Stimulated activated CD8-positive, alpha-beta memory T cell treated with anti-CD3 and anti-CD28 coated beads, Interleukin-2, amount 100 ng/mL, for 1 hour (primary cell): ENCODE measurements at places on chromosomes 4 and X.
A peak's percentile ranks its signal among the peaks of the same experiment; 100 is the strongest.

DNA sequence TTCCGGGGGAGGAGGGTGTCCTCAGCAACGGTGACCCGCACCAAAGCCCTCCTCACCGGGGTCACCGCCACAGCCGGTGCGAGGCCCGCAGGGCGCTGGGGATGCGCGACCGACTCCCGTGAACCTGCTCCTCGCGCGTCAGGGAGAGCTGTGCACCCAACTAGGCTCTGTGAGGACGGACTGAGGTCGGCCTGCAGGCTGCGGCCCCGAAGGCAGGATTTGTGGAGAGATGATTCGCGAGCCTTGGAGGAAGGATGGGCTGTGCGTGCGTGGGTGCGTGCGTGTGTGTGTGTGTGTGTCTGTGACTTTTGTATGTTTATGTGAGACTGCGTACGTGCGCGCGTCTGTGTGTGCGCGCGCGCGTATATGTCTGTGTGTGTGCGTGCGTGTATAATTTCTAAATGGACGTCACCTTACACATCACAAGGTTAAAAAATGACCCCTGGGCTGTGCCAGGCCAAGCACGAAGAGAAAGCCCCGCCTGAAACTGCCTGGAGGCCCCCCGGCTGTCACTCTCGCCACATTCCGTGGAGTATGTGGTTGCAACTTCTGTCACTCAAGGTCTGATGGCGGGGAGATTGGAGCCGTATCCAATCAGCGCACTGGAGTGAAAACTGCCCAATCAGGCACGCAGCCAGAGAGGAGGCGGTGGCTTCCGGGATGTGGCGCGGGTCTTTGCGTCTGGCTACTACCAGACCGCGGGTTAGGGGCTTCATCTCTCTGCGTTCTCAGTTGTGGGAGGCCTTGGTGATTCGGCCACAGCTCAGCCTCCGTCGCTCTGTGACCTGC is at the start of gene ZNF141:
Gene ZNF141, plus strand, starts transcription at position 672 of the 789 bp plus-strand sequence. CDS start 170 bp downstream, outside the sequence.
- DNase-seq, result peak; percentile 78

DNA sequence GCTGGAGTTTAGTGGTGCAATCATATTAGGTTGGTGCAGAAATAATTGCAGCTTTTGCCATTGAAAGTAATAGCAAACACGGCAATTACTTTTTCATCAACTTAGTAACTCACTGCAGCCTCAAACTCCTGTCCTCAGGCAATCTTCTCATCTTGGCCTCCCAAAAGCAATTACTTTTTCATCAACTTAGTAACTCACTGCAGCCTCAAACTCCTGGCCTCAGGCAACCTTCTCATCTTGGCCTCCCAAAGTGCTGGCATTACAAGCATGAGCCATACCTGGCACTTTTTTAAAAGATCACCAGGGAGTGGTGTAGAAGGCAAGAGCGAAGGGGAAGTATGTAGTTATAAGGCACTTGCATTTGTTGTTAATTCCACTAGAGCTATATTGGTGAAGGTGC is 491.1 kb upstream of the ADGRL3 start:
- DNase-seq, result no peak

GRCh38 chrX:104282166-104282725 is 27.5 kb upstream of the ESX1 start:
- DNase-seq, result no peak

GRCh38 chrX:85994228-85994627 is 53.1 kb downstream of the CHM start:
- no peak for DNase-seq

GRCh38 chr4:155566354-155566753 is 100.3 kb upstream of the GUCY1A1 start:
- no peak for DNase-seq

DNA sequence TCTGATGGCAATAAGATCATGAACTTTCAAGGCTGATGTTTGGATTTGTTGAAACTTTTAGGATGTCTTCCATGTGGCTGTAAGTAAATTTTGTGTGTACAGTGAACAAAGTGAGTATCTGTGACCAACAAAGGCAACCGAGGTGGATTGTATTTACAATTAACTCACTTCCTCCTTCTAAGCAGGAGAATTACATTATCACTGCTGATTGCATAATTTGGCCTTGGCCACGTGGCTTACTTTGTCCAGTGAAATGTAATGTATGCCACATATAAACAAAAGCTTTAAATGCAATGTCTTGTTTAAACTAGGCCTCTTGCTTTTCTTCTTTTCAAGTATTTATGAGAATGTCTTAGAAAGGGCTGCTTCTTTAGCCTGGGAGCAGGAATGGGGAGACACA is 66.3 kb upstream of the MAD2L1 start:
- DNase-seq, result no peak

GRCh38 chrX:115378471-115378870 is 89.0 kb downstream of the LUZP4 start:
- DNase-seq, result no peak

DNA sequence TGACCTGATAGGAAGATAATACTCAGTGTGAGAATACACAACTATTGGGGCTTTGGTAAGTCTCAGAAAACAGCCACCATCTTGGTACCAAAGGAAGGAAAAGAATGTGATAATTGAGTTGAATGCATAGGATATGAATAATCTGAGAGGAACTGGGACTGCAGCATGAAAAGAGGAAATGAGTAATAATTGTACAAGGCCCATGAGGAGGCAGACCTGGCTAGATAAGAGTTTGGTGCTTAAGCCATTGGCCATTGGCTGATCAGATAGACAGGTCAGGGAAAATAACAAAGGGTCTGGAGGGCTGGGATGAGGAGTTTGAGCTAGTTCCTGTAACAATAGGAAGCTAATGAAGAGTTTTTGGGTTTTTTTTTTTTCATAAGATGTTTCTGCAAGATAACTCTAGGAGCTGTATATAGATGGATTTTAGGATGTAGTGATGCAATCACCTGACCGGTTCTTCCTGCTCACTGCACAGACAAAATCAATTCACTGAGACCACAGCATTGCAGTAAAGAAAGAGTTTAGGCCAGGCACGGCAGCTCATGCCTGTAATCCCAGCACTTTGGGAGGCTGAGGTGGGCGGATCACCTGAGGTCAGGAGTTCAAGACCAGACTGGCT is 5.3 kb upstream of the TRMT2B start:
- no peak for DNase-seq

- no peak for DNase-seq
Measured at GRCh38 chr4:122963216-122963615, 40.8 kb upstream of the NUDT6 start.

DNA sequence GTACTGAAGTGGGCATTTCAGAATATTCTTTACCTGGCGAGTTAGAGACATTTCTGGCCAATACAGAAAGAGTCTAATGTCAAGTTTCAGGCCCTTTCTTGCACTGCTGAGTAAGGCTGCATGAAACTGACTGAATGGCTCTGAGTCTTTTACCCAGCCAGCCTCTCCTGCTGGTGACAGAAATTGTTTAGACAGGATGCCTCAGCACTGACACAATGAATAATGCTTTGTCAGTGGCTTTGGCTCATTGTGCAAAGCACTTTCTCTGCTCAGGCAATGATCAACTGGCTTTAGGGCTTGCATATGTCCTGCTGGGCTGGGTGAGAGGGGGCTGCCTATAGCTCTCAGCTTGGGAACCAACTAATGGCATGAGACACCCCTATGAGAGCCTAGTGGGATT is 45.5 kb downstream of the CLNK start:
- DNase-seq, result no peak

- DNase-seq, result no peak
Measured at GRCh38 chrX:53395605-53396298, 26.7 kb downstream of the SMC1A start.

DNA sequence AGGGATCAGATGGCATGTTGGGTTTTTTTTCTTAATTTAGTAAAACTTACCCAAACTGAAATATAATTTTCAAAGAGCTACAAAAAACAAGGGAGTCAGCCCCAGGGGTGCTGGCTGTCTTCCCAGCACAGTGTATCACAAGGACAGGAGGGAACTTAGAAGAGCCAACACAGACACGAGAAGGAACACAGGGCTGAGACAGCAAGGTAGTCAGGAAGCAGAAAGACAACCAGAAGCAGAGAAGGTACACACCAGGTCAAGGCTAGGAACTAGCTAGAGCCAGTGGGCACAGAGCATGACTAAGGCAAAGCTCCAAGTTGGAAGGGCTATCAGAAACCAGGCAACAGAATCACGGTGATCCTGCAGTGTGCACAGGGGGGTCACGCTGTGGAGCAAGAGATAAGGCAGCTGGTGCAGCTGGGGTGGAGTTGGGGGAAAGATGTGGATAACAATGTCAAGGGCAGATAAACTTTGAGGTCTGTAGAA is 168.7 kb downstream of the NR3C2 start:
- no peak for DNase-seq

DNA sequence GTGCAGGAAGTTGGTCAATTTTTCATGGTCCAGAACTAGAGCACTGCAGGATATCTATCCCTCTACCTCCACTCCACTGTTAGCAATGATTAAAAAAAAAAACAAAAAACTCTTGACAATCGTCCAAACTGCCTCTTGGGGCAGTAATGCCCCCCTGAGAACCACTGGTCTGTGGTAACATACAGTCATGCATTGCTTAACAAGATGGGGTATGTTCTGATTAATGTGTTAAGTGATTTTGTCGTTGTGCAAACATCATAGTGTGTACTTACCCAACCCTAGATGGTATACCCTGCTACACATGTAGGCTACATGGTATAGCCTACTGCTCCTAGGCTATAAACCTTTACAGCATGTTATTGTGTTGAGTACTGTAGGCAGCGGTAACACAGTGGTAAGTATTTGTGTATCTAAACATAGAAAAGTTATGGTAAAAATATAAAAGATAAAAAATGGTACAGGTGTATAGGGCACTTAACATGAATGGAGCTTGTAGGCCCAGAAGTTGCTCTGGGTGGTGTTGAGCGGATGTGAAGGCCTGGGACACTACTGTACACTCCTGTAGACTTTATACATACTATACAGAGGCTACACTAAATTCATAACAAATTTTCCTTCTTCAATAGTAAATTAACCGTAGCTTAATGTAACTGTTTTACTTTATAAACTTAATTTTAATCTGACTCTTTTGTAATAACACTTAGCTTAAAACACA is 34.1 kb downstream of the ART3 start:
- no peak for DNase-seq

DNA sequence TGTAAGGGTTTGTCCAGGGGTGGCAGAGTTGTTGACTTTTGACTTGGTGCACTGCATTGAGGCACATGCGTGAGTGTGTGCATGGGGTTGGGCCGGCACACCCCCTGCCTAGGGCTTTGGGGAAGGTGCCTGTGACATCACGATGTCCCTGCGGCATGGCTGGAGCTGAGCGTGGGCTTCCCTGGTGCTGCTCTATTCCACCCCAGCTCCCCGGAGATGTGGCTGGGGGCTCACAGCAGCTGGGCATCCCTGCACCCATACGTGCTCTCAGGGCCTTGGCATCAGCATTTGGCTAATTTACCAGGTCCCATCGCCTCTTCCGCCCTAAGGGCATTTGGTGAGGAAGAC is 5.7 kb downstream of the PSAPL1 start:
- DNase-seq, result no peak

DNA sequence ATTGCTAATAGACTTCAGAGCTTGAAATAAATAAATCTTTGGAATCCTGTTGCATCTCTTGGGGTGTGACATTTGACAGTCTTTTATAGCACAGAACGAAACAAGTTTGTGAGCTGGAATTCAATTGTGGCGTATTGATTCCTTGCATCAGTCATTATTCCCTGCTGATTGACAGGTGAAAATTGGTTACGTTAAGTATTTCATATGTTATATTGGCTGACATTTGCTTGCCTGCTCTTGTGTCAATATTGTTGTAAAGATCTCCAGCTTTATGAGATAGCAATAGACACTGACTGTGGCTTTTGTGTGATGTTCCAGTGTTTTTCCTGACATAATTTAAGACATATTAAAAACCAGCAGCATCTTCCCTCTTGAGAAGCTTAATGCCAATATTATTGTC is 644.4 kb upstream of the FAM241A start:
- DNase-seq, result no peak

DNA sequence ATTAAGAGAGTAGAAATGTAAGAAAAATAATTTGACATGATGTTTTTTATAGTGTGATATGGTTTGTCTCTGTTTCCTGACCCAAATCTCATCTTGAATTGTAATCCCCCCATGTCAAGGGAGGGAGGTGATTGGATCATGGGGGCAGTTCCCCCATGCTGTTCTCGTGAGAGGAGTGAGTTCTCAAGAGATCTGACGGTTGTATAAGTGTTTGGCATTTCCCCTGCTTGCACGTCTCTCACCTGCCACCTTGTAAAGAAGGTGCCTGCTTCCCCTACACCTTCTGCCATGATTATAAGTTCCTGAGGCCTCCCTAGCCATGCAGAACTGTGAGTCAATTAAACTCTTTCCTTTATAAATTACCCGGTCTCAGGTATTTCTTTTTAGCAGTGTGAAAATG is 34.8 kb upstream of the EXOC1L start:
- DNase-seq, result no peak

DNA sequence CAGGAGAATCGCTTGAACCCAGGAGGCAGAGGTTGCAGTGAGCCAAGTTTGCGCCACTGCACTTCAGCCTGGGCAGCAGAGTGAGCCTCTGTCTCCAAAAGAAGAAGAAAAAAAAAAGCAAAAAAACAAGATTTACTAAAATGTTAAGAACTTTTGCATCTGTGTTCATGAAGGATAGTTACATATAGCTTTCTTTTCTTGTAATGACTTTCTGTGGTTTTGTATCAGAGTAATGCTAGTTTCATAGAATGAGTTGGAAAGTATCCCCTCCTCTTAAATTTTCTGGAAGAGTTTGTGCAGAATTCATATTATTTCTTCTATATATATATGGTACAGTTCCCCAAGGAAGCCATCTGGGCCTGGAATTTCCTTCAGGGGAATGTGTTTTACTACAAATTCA is 17.0 kb upstream of the GRIPAP1 start:
- no peak for DNase-seq

DNA sequence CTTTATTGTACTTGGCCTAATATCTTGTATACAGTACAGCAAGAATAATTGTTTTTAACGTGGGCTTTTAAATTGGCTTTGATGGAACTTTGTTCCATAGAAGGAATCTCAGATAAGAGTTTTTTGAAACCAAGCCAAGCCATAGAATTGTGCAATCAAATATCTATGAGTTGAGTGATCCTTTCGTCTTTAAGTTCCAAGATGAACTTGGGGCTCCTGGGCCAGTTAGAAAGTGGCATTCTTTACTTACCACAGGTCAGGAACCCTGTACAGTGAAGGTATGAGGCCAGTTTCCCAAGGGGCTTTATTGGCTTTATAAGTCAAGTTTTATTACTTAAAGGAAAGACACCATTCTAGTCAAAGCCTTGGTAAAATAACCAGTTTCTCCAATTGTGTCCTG is 2104.2 kb downstream of the PCDH7 start:
- no peak for DNase-seq
